SW480 (cell line): ENCODE measurements at places on chromosomes 12 and 14.

DNA sequence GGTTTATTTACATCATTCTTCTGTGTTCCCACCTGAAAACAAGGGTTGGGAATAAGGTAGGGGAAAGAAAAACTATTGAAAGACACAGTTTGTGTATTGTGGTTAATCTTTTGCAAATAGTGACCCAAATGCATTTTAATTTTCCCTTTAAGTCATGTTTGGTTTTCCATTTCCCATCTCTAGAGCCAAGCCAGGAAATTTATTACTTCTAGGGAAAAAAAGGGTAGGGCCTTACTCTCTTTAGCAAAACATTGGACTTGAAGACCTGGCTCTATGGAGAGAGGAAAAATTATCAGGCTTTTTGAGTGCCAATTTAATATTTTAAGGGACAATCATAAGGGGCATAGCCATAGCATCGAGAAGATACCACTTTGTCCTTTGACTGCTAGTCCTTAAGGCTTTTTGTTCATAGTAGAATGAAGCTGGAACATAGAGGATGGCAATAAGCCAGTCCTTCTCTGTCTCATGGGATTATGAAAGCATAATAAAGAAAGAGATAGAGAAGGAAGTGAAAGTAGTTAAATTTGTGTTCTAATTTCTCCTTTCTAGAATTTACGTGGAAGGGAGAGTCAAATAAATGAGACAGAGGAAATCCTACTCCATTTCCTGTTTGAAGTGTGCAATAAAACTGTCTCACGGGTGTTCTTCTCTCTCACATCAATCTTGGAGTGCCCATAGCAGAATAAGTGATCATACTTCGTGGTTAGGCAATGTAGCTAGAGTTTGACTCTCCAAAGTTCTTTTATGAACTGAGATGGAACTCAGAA is 50.9 kb upstream of the PPFIA2 start:
- no peak for DNase-seq

GRCh38 chr14:31142455-31143087 is 65.0 kb downstream of the HECTD1 start:
- DNase-seq: no peak

- DNase-seq: no peak
Observed at GRCh38 chr12:122150127-122150681, 23.8 kb downstream of the IL31 start.

- no peak for DNase-seq
Observed at GRCh38 chr14:61281948-61282275, 774 bp upstream of the TMEM30B start.

- DNase-seq: no peak
Observed at GRCh38 chr14:102898776-102899515, 23.5 kb upstream of the AMN start.

GRCh38 chr12:108612788-108613282 is 15.0 kb upstream of the TMEM119 start:
- peak; percentile 35 for DNase-seq

GRCh38 chr12:32233568-32233967 is 126.9 kb downstream of the BICD1 start:
- DNase-seq: no peak

DNA sequence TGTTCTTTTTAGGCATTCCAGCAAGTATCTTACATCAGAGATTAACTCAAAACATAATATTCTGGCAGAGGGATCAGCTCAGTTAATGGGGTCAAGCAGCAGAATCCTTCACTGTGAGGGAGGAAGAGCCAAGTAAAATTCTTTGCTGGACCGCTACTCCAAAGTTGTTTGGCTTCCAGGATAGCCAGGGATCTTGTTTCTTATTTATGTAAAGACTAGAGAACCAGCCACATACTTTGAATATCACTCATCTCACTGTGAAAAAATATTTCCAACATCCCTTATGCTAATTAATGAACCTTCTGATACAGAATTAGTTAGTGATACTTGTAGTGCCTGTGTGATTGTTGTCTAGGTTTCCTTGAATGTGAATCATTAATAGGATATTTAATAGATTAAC is 94.2 kb downstream of the PLEKHA5 start:
- DNase-seq: no peak

DNA sequence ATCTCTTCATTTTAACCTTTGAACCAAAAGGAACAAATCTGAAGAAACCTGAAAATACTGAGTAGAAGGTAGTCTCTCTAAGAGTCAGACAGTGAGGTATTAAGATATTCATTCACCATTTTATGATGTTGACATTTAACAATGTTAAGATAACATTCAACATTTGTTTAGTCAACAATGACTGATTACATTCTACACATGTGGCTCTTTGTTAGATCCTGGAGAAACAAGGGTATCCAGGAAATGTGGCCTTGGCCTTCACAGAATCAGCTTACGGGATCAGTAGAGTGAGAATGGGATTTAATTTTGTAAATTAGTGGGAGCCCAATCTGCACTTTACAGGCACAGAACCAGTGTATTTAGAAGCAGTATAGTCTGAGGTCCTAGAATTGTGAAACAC is 355.5 kb downstream of the KCNH5 start:
- DNase-seq: no peak

- DNase-seq: no peak
Observed at GRCh38 chr12:52759218-52759617, 17.9 kb downstream of the KRT76 start.

- no peak for DNase-seq
Observed at GRCh38 chr14:38329246-38329645, 73.4 kb upstream of the CLEC14A start.

DNA sequence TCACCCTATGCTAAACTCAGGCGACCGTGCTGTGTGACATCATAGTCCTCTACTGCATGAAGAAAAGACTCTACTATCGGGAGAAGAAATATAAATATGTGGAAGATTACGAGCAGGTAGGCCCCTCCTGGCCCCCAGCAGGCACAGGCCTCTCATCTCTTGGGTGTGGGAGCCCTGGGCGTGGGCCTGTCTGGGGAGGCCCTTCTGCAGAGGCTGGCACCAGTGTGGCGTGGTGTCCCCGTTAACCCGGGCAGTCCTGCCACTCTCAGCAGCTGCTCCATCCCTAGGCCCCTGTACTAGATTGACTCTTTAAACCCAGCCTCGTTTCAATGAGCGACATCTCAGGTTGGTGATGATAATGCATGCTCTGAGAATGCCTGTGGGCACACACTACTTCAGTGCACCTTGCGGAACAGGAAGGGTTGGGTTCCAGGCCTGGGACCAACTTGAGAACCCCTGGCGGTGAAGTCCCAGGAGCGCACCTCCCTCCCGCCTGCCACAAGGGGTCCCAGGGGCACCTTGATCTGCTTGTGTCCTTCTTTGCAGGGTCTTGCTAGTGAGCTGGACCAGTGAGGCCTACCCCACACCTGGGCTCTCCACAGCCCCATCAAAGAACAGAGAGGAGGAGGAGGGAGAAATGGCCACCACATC is 23.2 kb downstream of the P2RX4 start:
- DNase-seq: no peak

DNA sequence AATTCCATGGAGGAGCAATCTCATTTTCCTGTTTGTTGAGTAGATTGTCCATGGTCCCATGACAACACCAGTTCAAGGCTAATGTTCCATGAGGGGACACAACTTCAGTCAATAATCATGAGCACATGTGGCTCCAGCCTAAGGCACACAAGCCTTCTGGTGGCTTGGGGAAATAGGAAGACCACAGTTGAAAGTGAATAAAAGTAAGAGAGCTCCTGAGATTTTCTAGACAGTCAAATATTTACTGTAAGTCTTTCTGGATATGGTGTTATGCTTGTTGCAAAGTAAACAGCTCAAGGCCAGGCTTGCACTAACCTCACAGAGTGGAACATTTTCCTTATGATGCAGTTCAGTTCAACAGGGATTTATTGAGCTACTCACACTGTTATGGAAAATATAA is 206.9 kb upstream of the SLC38A2 start:
- DNase-seq: no peak

GRCh38 chr12:116691636-116692035 is 46.2 kb downstream of the SPRING1 start:
- no peak for DNase-seq

- no peak for DNase-seq
Observed at GRCh38 chr14:35368583-35369392, 35.8 kb downstream of the NFKBIA start.

DNA sequence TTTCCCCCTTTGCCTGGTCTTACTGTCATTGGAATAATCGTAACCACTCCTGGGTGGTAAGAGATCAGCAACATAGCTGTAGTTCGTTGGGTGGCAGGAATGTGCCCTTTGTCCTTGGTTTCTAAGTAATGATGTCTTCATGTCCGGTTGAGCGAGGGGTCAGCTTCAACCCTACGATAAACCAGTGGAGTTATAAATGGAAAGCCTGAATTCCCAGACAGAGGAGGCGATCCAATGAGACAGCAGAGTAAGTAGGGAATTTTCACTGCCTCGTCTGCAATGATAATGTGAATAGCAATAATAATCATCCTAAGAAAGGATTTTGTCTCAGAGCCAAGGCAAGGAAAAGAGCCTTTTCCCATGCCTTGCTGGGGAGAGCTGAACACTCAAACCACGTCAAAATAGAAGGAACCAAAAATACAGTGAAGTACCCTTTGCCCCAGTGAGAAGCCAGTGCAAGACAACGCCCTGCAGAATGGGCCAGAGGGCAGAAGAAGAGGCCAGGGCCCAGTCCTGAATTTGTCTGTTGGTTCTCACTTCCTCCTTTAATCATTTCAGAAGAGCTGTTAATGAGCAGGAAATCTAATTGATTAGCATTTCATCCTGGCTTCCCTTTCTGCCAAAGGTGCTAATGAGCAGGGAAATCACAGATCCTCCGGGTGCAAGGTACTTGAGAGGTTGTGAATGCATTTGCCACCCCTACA is 330.7 kb downstream of the CACNA1C start:
- peak; percentile 80 for DNase-seq

- no peak for DNase-seq
Observed at GRCh38 chr14:30180219-30180618, 252.6 kb upstream of the PRKD1 start.

- DNase-seq: no peak
Observed at GRCh38 chr12:48972952-48973483, 1.5 kb upstream of the WNT10B start.

DNA sequence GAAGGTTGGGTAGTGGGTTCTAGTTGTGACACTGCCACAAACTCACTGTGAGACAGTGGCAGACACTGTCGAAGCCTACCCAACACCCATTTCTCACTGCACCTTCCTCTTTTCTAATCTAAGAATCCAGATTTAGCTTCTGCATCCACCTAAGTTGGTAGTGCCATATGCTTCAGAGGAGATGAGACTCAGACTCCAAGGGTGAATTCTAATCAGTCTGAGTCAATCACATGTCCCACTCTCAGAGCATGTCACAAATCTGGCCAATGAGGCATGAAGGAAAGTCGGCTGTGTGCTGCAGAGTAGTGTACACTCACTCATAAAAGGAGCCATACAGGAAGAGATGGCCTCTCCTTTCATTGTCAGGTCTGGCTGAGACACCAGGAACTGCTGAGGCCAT is 102.1 kb upstream of the RAP1B start:
- no peak for DNase-seq

DNA sequence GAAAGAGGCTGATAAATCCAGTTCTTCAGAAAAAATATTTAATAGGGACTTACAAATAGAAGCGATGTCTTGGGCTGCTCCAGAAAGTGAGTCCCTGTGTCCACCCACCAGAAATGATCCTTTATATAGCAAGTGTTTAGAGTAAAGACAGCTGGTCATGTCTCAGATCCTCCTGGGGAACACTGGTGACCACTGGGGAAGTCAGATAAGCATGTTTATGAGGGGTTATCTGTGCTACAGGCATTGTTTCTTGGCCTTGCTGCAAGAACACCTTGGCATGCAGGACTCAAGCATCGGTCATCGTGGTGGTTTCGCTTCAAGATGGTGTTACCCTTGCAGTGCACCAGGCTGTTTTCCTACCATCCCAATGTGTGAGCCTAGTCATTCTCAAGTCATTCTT is 27.2 kb downstream of the CPM start:
- no peak for DNase-seq

GRCh38 chr14:68306934-68307789 is 485.7 kb downstream of the ZFP36L1 start:
- no peak for DNase-seq

- DNase-seq: no peak
Observed at GRCh38 chr14:78982551-78982950, 812.4 kb downstream of the NRXN3 start.

- DNase-seq: no peak
Observed at GRCh38 chr14:63343878-63344277, 25.1 kb upstream of the GPHB5 start.

GRCh38 chr12:30692470-30692869 is 3.2 kb downstream of the IPO8 start:
- DNase-seq: no peak

DNA sequence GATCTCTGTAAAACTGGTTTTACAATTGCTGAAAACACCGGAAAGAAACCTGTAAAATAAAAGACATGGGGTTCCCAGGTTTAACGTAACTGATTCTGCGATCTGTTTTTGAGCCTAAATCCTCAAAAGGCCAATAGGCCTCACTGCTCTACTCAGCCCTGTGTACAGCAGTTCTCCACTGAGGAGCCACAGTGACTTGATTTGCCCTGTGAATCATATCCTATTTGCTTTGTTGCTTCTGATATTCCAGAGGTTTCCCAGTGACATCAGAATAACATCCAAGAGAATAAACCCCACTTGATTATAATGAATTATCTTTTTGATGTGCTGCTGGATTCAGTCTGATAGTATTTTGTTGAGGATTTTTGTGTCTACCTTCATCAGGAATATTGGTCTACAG is 27.5 kb downstream of the MDM1 start:
- DNase-seq: no peak

DNA sequence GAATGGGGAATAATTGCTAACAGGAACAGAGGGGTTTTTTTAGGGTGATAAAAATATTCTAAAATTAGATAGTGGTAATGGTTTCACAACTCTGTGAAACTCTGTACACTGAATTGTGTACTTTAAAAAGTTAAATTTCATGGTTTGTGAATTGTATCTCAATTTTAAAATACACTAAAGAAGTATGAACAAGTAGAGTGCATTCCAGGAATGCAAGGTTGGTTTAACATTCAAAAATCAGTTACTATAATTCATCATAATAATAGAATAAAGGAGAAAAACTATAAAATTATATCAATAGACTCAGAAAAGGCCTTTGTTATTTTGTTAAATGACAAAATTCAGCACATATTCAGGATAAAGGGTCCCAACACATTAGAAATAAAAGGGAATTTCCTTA is 11.1 kb upstream of the BATF start:
- no peak for DNase-seq

GRCh38 chr12:60100160-60100559 is 504.3 kb downstream of the SLC16A7 start:
- DNase-seq: no peak

- DNase-seq: no peak
Observed at GRCh38 chr12:20429852-20430251, 61.5 kb downstream of the PDE3A start.
